ENCODE measurements at places on chromosomes 6 and 20.

GRCh38 chr6:157941101-157941863 is 40.4 kb upstream of the SYNJ2 start:
- DNase-seq: no peak

DNA sequence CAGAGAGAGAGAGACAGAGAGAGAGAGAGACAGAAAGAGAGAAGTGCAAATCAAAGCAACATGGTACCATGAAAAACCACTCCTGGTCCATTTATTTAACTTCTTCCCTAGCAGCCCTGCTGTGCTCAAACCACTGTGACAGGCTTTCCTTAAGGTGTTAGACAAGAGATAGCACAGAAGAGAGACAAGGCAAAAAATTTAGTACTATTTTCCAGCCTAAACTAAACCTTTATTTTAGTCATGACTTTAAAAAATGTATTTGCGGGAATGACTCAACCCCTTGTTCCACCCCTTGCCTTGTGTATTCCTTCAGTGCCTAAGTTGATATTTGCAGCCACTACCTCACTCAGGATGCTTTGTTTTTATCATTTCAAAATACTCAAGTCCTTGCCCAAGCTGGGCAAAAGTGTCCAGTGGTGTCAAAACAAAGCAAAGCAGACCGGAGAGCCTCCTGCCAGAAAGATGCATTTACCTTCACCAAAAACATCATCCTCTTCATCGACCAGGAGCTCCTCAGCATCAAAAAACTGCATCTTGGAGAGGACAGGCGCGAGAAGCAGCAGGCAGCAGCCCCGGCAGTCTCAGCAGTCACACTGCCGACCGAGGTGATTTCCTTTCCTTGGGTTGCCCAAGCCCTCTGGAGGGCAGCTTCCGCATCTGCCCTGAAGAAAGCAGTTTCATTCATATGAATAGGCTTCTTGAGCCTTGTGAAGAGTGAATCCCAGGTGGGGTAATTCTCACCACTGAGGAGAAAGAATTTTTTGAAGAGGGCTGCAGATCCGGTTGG is at the start of gene RIPOR2:
Gene RIPOR2, minus strand, starts transcription at position 595 of the 787 bp plus-strand sequence. Its CDS starts 62 bp downstream, at position 533.
- DNase-seq: peak; percentile 28

DNA sequence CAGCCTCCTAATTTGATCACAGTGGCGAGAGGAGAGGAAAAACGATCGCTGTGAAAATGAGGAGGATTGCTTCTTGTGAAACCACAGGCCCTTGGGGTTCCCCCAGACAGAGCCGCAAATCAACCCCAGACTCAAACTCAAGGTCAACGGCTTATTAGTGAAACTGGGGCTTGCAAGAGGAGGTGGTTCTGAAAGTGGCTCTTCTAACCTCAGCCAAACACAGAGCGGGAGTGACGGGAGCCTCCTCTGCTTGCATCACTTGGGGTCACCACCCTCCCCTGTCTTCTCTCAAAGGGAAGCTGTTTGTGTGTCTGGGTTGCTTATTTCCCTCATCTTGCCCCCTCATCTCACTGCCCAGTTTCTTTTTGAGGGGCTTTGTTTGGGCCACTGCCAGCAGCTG is 28.7 kb downstream of the SAYSD1 start:
- DNase-seq: no peak

GRCh38 chr6:107129370-107129925 is 14.1 kb upstream of the BEND3 start:
- no peak for DNase-seq

DNA sequence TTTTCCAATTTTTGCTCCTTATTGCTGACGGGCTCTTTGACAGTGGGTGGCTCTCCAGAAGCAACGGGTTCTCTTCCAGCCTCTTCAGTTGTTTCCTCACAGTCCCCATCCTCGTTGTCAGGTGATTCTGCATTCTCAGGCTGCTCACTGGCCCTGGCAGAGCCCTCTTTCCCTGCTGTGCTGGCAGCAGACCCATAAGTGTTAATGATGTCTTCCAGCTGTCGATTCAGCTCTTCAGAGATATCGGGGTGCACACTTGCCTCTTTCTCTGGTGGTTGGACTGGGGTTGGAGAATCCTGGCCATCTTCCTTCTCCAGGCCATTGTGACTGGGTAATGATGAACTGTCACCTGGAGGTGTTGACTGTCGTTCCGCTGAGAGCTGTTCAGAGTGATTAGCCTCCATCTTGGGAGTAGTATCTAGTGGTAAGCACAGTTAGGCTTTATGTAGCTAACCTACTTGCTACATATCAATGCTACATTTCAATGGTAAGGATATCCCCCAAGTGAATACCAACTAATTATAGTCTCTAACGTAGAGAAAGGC is 3.2 kb downstream of the TXLNB start:
- DNase-seq: no peak

DNA sequence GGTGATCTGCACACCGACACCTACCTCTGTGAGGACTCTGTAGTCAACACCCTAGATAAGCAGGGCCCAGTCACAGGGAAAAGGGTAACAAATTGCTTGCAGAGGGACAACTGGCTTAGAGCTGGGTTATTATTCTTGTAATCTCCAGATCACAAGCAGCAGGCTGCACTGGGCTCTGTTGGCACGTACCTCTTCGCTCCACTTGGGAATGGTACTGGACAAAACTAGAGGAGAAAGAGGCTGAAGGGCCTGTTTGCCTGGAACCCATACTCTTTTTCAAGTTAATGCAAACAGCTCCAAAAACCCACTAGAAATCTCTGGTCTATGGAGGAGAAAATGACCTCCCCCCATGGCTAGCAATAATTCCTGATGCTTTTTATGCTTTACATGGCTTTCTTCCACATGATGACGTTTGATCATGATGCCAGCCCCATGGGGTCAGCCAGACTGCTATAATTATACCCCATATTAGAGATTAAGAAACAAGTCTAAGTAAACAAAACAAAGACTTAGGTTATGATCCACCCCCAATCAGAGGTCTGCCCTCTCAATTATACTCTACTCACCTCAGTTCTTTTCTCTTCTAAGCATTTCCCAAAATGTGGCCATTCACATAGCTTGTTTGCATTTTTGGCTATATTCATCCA is 190.0 kb downstream of the UNC5CL start:
- no peak for DNase-seq

- no peak for DNase-seq
Measured at GRCh38 chr20:19466206-19466928, 253.9 kb downstream of the SLC24A3 start.

- no peak for DNase-seq
Measured at GRCh38 chr6:148223424-148223842, 119.2 kb upstream of the SASH1 start.

GRCh38 chr6:43426928-43427405 is 374 bp upstream of the ABCC10 start:
- DNase-seq: no peak

DNA sequence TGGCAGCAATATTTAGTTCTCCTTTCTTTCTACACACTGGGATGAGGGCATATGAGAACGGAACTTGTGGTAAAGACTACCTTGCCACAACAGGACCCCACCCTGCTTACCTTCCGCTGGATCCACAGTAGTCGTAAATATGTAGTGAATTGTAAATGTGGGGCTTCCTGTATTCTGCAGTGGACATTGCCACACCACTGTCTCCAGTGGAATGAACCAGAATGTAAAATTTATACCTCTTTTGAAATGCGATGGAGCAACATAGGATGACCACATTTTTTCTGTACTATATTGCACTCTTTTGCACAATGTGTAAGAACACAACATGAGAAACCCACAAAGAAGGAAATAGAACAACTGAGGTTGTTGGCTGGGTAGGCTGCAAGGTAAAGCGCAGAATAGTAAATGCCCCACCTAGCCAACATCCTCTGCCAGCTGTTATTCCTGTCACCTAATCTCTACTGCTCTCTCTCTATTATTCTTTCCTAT is 16.1 kb upstream of the RIPOR2 start:
- peak; percentile 43 for DNase-seq

DNA sequence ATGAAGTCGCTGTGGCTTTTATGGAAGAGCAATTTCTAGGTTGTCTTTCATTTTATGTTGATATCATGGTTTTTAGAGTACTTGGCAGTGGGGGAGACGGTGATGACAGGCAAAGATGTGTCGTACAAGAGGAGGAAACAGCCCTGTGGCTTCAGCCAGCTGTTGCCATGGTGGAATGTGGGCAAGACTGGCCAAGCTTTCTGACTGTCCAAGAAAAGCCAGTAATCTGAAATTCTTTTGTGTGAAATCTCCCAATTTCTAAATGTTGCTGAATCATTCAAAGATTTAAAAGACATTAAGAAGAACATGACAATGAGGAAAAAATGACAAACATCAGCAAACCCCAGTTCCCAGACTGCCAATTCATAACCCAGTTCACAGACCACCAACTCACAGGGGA is 23.1 kb downstream of the PFDN4 start:
- DNase-seq: no peak

DNA sequence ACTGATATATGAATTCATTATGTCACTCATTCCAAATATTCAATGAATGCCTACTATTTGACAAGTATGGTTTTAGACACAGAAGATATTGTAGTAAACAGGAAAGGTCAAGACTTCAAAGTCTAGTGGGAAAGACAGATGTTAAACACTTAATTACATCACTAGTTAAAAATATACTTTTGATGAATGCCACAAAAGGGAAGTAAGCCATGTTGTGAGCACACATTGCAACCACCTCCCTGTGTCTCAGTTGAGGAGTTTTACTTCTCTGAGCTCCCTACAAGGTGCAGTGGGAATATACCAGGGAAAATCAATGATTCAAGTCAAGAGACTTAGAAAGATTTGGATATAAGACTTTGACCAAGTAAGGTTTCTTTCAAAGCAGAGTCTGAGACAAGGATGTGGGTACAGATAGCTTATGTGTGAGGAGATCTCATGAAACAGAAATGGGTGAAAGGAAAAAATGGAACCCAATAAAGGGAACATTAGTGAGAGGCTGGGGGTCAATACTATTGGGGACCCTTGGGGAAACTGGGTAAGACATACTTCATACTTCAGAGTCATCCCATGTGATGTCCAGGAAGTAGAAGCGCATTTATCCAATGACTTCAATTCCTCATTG is 503.7 kb downstream of the KIF16B start:
- DNase-seq: no peak

DNA sequence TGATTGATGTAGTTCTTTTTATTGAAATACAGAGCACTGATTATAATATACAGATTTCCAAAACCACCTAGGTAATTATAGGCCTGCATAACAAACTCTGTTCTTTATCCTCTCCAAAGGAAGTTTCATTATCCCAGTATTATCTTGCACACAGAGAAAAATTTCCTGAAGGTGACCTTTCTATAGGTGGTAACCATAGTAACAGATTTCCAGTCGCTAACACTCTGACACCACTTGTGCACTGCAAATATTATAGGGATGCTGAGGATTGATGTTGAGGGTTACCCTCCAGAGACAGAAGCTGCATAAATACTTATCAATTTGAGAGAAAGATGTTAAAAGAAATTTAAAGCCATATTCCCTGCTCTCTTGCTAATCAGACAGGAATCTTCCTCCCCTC is 274.5 kb upstream of the NRSN1 start:
- DNase-seq: no peak

- DNase-seq: no peak
Measured at GRCh38 chr6:139254196-139254595, 37.6 kb downstream of the TXLNB start.

- DNase-seq: no peak
Measured at GRCh38 chr6:82589509-82590206, 226.0 kb downstream of the TPBG start.

DNA sequence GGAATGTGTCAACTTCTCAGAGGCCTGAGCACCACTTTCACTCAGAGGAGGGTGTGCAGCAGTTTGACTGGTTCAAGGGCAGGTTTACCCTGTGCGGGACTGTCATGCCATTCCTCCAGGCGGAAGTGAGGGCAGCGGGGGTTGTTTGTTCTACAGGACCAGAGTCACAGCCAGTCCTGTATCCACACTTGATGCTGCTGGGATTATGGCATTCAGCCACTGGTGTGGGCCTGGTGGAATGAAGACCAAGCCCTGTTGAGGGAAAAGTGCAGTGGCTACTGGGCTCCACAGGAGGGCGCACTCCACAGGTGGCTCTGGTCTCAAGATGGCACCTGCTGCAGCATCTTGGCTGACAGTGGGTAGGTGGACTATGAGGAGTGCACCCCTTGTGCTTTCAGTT is 14.8 kb downstream of the SEMG2 start:
- peak; percentile 16 for DNase-seq

- no peak for DNase-seq
Measured at GRCh38 chr20:50193199-50193835, 2.7 kb downstream of the CEBPB start.

- no peak for DNase-seq
Measured at GRCh38 chr6:31956796-31957195, 2.0 kb downstream of the NELFE start.

DNA sequence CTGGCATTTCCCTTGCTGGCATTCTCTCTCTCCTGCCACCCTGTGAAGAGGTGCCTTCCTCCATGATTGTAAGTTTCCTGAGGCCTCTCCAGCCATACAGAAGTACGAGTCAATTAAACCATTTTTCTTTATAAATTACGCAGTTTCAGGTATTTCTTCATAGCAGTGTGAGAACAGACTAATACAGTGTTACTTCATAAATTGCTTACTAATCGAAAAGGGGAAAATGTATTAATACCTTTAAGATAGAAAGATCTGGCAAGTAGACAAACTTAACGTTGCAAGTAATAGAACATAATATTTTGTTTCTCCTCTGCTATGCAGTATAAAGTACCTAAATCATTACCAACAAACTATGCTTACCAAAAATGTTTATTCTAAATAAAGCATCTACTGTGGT is 178.3 kb upstream of the LAMA2 start:
- DNase-seq: no peak

DNA sequence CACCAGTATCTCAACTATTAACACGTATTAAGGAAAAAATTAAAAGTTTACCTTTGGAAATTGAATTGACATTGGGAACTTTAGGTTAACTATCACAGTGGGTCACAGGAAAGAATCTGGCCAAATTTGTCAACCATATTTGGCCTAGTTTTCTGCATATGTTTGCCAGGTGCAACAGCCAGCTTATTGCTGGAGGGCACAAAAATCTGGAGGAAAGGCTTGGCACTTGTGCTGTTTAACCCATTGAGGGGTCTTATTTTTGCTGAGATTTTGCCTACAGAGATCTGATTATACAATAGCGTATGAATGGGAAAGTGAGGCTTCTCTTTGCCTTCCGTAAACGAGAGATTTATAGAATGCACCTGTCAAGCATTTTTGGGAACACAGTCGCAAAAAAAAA is 190.4 kb downstream of the PRL start:
- no peak for DNase-seq

GRCh38 chr20:45346291-45346718 is 1.9 kb downstream of the SDC4 start:
- DNase-seq: no peak
